ENCODE measurements at places on chromosomes 7 and 10. TPM values are rescaled to one million over a fixed set of nuclear protein-coding genes. Genes with fewer than 3 reads are reported as not detected.

GRCh38 chr7:30805931-30806330 is 34.7 kb downstream of the MINDY4 start:
- no peak for DNase-seq

DNA sequence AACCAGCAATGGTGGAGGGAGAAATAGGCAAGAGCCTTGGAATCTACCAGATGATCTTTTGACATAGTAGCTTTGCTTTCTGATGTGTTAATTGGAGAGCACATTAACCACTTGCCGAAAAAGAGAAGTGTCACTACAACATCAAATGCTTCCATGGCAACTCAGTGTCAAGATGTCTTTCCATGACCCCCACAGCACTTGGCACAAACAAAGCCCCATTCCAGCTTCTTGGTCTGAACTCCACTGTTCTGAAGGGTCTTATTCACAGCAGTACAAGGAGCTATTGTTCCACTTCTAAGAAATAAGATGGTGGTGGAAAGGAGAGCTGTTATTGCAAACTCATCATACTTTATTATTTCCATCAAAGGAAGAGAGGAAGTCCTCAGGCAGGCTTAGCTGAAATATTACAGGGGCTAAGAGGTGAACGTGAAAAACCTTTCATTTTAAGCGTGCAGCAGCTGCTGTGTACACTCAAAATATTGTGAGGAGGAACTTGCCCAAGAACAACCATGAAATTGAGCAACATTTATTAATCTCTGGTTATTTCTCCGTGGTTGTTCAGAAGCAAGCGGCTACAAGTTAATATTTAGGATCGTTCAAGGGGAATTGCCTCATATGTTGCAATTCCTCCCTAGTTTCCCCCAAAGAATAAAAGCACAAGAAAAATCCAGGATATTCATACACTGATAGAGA is 354.8 kb upstream of the CELF2 start:
- no peak for DNase-seq

- DNase-seq, result no peak
Measured at GRCh38 chr7:77253151-77253550, 53.5 kb upstream of the FGL2 start.

DNA sequence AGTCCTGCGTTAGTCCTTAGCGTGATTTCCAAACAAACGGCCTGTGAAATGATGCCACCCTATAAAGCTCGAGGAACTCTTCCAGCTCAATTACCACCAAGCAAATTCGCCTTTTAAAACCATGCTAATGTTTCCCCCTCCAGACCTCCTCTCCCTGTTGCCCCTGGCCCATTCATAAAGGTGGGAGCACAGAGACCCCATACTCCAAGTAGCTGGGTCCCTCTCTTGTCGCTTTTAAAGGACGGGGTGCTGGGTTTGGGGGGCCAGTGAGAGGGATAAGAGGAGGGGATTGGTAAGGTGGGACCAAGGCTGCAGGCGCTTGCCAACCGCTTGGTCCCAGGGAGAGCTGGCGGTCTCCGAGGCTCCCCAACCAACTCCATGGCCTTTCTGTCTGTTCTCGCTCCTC is 1.2 kb downstream of the HMX2 start:
- no peak for DNase-seq

The STOX1 gene
- 0.46 TPM for total RNA-seq

The PAX4 gene
- total RNA-seq, result not detected

DNA sequence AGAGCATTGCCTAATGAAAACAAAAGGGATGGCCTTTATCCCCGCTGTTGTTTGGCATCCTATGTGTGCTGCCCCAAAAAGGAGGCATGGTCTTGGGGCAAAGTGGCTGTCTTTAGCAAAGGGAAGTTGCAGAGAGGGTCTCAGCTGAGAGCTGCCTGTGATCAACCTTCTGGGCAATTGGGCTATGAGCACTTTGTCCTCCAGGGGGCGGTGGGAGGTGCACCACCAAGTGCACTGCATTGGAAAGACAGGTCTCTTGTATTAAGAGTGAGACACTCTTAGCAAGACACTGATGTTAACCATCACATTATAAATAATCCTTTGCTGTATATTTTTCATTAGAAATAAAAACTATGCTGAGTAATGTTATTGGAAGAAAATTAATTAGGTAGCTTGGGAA is 314.8 kb downstream of the POM121L12 start:
- DNase-seq, result no peak

DNA sequence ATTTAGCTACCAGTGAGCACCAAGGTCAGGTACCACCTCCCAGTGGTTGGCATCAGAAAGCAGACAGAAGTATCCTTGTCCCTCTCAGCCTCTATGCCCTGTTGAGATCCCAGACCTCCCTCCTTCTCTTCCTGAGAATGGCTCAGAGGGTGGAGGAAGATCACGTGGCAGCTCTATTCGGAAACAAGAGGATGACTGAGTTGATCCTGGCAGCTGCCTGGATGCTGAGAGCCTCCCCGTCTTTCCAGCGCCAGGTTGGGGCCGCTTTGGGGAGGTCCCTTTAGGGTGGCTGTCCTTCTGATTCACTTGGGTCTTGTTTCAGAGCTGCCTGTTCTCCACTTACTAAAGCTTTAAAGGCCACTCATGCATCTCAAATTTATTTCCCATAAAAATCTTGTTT is 36.9 kb upstream of the NPFFR1 start:
- DNase-seq, result no peak

The DNAH11 gene
- total RNA-seq, result 3.4 TPM

DNA sequence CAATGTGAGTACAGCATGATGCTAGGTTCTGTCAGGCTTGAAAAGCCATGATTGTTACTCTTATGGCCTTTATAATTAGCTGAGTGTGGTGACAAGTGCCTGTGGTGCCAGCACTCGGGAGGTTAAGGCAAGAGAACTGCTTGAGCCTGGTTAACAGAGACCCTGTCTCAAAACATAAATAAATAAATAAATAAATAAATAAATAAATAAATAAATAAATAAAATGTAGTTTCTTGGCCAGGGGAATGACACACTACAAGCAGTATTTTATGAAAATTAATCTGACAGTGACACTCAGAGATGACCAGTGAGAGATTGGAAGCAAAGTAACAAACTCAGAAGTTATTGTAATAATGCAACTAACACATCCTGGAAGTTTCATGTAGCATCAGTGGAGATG is 2.3 kb upstream of the MORN4 start:
- DNase-seq, result no peak

The AKR1B15 gene
- not detected for total RNA-seq

The HOXA10 gene
- total RNA-seq, result 0.38 TPM

DNA sequence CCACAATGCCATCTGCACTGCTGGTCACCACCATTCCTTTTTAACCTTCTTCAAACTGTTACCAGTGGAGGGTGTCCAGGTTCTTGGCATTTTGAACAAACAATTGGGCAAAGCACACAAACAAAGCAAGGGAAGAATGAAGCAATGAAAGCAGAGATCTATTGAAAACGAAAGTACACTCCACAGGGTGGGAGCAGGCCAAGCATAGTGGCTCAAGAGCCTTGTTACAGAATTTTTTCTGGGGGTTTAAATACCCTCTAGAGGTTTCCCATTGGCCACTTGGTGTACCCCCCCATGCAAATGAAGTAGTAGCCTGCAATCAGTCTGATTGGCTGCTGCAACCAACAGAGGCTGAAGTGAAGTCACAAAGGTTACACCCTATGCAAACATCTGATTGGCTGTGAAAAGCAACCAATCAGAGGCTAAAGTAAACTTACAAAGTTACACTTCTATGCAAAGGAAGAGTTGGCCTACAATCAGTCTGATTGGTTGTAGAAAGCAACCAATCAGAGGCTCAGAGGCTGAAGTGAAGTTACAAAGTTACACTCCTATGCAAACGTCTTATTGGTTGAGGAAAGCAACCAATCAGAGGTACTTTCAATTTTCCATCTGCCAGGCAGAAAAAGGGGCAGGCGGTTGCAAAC is 103.2 kb upstream of the WAC start:
- no peak for DNase-seq

- no peak for DNase-seq
Measured at GRCh38 chr10:17590969-17591645, 26.1 kb downstream of the HACD1 start.

DNA sequence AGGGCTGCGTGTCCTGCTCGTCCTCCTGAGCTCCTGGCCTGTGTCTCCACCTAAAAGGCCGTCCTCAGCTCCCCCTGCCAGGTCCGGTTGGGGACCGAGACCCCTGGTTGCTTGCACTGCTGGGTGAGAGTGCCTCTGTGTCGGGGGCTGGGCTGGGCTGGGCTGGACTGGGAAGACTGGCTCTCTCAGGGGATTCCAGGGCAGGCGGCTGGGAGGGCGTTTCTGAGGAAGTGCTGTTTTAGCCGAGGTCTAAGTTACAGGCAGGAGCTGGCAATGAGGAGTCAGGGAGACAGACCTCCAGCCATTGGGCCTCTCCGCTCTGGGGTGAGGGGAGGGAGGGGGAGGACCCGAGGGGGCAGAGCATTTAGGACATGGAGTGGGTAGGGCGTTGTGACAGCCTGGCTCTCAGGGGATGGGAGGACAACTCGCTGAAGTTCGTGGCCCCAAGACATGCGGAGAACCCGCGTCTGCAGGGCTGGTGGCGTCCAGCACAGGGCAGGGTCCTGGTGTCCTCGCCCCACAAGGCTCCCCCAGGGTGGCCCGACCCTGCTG is 20.9 kb downstream of the FOXK1 start:
- DNase-seq, result no peak

The LRRC17 gene
- total RNA-seq, result 0.58 TPM

The GDF10 gene
- 16.8 TPM for total RNA-seq

The OR13A1 gene
- total RNA-seq, result not detected

The TMEM196 gene
- total RNA-seq, result not detected

- DNase-seq, result no peak
Measured at GRCh38 chr7:128081808-128082207, 50.6 kb upstream of the LRRC4 start.

- no peak for DNase-seq
Measured at GRCh38 chr7:117231047-117231359, 91.9 kb downstream of the WNT2 start.

GRCh38 chr10:5512881-5513612 is 11.7 kb upstream of the CALML3 start:
- DNase-seq, result peak; percentile 21

- no peak for DNase-seq
Measured at GRCh38 chr10:13338390-13339110, 9.5 kb downstream of the SEPHS1 start.

The CALD1 gene
- total RNA-seq, result 213 TPM

DNA sequence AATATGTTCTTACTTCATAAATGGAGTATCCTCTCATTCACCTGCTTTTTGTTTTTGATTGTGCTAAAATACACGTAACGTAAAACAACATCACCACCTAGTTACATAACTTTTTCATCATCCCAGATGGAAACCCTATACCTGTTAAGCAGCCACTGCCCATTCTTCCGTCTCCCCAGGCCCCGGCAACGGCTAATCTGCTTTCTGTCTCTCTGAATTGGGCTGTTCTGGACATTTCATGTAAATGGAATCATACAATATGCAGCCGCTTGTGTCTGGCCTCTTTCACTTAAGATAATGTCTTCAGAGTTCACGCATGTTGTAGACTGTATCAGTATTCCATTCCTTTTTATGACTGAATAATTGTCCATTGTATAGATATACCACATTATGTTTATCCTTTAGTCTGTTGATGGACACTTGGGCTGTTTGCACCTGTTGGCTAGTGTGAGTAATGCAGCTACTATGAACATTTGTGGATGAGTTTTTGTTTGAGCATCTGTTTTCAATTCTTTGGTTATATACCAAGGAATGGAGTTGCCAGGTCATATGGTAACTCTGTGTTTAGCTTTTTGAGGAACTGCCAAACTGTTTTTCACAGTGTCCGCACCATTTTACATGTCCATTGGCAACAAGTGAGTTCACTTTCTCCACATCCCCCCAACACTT is 14.1 kb upstream of the SUN1 start:
- DNase-seq, result no peak

The OPN1SW gene
- not detected for total RNA-seq

The NKX1-2 gene
- not detected for total RNA-seq

The TUBAL3 gene
- total RNA-seq, result not detected
